GM13976 (cell line): ENCODE measurements at places on chromosomes 11 and 22.

- no peak for DNase-seq
Measured at GRCh38 chr11:30487200-30487898, 98.8 kb downstream of the MPPED2 start.

- no peak for DNase-seq
Measured at GRCh38 chr11:66689661-66690590, 12.2 kb upstream of the RBM4B start.

- peak; percentile 50 for DNase-seq
Measured at GRCh38 chr11:60924906-60925853, 920 bp downstream of the TMEM132A start.

- no peak for DNase-seq
Measured at GRCh38 chr11:119830400-119830799, 101.4 kb upstream of the NECTIN1 start.

GRCh38 chr11:34963351-34963750, 46.9 kb downstream of the PDHX start:
- no peak for DNase-seq

DNA sequence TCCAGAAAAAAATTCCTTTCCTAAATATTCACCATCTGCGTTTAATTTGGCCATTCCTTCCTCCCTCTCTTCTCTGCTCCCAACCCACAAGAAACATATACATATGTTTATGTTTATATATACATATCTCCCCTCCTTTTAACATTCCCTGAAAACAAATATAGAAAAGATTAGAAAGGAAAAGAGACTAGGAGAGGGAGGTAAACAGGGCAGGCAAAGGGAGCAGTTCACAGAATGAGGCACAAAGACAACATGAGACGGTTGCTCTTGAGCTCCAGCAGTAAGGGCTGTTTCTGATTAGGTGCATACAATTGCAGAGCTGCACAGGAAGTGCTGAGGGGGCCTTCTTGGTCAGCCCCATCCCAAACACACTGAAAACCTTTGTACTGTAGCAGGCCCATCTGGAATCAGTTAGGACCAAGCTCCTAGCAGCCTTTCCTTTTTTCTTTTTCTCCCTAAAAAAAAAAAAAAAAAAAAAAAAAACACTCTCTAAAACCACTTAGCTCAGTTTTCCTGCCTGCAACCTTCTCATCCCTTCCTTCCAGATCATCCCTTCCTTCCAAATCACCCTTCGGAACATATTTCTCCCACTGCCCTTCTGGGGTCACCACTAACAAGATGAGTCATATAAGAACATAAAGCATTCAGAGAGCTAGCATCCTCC, 57.0 kb downstream of the RBFOX2 start:
- no peak for DNase-seq

- no peak for DNase-seq
Measured at GRCh38 chr11:69575296-69576068, 65.5 kb upstream of the CCND1 start.

DNA sequence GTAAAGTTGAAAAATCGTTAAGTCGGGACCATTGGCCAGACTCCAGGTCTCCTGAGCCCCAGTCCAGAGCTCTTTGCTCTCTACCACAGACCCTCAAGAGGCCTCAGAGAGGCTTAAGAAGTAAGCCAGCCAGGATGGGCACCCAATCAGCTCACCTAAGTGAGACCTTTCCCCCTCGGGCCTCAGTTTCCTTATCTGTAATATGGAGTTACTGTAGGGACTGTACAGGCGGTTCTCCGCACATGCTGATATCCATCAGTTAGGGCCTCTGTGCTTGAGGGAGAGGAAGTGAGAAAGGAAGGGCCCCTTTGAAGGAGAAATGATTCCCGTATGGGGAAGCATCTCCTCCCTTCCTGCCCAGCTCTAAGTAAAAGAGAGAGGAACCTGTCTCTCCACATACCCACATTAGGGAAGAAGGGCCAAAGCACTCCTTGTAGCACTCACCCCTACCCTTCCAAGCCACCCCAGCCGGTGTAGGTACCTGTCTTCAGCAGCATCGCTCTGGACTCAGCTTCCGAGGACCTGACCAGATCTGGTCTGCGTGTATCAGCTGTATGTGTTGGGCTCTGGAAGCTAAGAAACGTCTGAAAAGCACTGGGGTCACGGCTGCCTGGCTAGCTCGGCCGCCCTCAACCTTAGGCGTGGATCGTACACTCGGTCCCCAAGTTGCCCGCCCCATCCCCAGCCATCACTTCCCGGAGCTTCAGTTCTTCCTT, 653 bp downstream of the NAGA start:
- peak; percentile 50 for DNase-seq

GRCh38 chr11:46120346-46121300, 631 bp downstream of the PHF21A start:
- no peak for DNase-seq

- no peak for DNase-seq
Measured at GRCh38 chr11:128407962-128408361, 179.4 kb downstream of the ETS1 start.

DNA sequence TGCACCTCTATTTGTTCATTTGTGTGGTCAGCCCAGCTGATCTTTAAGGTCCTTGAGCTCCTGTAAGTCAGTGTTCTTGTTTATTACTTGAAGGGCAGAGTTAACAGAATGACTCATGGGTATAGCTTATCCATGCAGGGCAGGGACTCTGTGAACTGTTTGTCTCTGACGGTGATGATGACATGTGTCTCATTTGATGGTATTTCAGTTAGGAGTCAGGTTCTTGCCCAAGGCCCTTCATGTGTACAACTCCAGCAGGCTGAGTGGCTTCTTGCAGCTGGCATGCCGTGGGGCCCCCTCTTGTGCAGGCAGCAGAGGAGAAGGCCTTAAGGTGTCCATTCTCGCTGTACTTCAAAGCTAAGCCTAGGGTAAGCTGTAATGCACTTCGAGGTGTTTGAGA, 165.1 kb downstream of the DBX1 start:
- DNase-seq: no peak

DNA sequence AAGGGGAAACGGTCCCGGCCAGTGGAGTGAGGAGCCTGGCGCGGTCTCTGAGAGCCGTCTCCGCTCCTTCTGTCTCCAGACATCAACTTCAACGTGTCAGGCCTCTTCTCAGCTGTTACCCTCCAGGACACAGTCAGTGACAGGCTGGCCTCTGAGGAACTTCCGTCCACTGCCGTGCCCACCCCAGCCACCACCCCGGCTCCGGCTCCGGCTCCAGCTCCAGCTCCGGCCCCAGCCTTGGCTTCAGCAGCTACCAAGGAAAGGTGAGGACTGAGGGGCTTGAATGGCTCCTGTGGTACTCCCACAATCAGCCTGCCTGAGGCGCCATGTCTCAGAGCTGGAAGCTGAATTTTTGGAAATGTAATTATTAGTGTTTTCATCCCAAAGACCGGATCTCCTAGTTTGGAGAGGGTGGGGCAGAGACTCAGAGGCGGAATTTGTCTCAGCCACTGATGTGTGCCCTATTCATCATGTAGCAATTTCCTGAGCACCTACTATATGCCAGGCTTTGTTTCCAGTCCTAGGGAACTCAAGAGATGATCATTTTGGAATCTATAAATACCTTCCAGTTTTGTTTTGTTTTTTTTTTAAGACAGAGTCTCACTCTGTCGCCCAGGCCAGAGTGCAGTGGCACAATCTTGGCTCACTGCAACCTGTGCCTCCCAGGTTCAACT, 7.9 kb upstream of the PDXP start:
- DNase-seq: no peak

GRCh38 chr22:50739279-50739691, 1.3 kb downstream of the ACR start:
- no peak for DNase-seq

GRCh38 chr11:19853920-19854319, 141.3 kb downstream of the NAV2 start:
- no peak for DNase-seq

- no peak for DNase-seq
Measured at GRCh38 chr11:64324692-64325469, 7.0 kb downstream of the PRDX5 start.

- no peak for DNase-seq
Measured at GRCh38 chr11:39236916-39237315, 2222.5 kb downstream of the LRRC4C start.

DNA sequence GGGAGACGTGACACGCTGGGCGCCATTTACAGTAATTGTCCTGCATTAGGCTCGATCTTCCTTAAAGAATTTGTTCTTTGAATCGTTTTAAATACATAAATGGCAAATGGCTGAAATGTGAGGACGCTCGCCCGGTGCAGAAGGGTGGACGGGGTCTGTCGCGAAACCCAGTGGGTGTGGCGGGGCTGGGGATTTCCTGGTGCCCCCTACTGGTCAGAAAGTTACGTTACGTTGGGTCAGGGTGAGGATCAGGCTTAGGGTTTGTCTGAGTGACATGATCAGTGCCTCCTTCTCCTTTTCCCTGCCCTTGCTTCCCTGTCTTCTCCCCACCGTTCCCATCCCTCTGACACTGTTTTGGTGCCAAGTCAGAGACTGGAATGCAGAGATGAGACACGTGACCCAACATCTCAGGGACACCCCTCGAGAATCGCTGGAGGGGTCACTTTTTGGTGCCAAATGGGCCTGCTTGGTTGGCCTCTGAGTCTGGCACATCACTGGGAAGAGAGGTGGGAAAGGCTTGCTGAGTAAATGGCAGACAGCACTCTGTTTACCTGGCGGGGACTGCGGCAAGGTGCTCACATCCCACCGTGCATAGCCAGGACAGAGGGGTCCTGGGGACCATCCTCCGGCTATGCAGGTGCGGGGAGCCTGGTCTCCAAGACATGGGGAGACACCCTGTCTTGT, 1107.6 kb downstream of the BRD1 start:
- DNase-seq: no peak

- DNase-seq: no peak
Measured at GRCh38 chr11:46049325-46049897, 71.8 kb downstream of the PHF21A start.

- no peak for DNase-seq
Measured at GRCh38 chr22:20291249-20291586, 23.1 kb upstream of the RTN4R start.

DNA sequence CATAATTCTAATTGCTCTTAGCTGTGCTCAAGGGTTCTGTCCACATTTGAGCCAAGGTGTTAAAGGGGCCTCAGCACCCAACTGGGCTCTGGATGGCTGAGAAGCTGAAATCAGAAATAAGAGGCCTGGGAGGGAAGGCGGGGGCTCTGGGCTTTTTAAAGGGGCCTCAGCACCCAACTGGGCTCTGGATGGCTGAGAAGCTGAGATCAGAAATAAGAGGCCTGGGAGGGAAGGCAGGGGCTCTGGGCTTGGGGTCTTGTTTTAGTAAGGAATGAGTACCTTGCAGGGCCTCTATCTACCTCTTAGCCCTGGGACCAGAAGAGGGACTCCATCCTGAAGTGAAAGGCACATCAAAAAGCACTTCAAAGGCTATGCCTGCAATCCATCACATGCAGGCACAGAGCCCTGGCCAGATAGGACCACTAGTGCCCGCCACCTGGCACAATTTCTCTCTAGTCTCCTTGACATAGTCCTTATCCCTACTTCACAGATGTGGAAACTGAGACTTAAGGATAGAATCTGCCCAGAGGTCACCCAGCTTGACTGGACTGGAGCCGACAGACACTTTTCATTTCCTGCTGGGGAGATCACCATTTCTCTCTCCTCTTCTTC, 35.6 kb downstream of the DKK3 start:
- DNase-seq: no peak

GRCh38 chr11:36488096-36488495, 22.0 kb downstream of the TRAF6 start:
- no peak for DNase-seq

DNA sequence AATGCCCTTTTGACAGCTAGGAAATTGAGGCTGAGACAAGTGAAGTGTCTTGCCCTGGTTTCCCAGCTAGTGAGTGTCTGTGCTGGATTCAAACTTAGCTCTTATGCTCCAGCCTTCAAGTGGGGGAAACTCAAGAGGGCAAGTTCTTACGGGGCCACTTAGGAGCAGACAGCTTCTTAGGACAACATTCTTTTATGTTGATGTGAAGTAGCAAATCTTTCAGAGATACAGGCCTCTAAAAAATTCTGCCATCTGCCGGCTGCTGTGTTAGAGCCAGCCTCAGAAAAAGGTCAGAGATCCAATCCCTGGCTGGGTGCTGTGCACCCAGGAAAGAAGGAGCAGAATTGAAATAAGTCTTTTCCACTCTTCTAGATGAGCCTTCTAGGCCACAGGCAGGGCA, 26.6 kb downstream of the TIMP3 start:
- no peak for DNase-seq

DNA sequence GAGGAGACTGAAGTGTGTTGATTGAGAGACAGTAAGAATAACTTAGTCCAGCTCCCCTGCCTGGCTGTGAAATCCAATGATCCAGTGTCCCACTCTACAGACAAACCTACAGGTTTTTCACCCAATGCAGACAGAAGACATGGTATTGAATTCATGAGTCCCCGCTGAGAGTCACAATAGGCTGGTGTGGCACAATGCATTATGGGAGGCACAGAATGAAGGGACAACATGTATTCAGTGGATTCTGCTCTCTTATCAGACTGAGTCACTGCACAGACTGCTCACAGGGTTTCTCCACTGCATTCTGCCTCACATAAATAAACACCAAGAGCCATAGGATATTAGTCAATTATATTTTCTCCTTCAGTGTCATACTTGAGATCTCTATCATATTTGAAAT, 55.2 kb upstream of the TOP3B start:
- DNase-seq: no peak

DNA sequence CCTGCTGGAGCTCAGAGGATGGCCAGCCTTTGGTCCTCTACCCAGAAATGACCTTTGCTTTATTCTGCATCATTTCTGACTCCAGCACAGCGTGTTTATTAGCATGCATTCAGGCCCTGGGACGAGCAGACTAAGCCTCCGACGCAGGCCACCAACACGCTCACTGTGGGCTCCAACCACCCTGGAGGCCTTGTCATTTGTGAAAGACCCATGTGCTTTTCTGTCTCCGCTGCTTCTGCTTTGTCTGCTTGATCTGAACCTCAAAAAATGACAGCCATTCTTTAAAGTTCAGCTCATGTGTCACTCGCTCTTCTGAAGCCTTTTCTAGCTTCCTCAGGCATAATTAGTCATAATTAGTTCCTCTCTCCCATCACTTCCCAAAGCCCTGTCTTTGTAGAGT, 109.1 kb upstream of the TIMP3 start:
- DNase-seq: no peak

DNA sequence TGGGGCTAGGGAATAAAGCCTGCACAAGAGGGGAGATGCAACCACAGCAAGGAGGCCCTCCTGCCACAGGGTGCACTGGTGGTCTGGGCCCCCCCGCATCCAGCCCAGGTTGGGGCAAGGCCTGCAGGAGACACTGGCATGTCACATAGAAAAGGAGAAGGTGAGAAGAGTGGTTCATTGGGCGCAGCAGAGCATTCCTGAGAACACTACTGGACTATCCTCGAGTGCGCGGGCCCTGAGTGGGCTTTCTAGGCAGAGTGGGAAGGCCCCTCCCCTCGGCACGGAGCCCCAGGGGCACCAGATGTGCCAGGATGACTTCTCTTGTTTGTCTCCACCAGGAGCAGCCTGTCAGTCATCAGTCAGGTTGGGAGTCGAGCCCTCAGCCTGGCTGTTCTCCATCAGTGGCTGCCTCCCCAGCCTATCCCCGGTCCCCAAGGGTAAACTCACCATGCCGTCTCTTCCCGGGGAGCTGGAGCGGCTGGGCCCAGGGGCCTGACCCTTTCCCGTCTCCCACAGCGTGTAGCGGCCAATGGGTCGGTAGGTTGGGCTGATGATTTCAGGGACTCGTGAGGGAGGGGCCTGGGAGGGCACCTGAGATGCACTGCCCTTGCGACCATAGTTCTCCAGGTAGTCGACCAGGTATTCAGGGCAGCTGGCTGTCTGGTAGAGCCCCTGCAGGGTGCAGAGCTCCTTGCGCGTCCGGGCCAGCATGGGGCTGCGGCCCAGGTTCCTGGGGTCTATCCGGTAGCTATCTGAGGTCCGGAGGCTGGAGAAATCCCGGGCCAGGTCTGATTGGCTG, 9.0 kb downstream of the USP2 start:
- DNase-seq: no peak

- no peak for DNase-seq
Measured at GRCh38 chr22:24304062-24304675, 33.5 kb downstream of the SPECC1L start.
